ENCODE measurements at places on chromosomes 16 and 17.
A peak's percentile ranks its signal among the peaks of the same experiment; 100 is the strongest.

DNA sequence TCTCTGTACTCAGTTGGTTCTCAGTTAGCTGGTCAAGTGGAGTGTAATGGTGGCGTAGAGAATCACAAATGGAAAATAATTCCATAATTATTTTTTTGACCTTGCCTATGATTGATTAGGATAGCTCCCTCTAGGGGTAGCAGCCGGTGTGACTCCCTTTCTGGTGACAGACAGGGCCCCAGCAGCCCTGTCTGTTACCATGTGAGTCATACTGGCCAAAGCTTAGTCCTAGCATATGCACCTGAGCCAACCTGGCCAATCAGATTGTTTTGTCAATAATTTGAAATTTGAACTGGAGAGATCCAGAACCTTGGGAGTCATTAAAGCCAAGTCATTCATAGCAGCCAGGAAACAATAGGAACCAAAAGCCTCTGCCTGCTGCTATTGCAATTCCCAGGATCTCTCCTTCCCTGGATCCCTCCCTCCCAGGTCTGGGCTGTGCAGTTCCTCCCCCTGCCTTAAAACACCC is 5.6 kb downstream of the PNPO start:
- peak; percentile 68 for DNase-seq

DNA sequence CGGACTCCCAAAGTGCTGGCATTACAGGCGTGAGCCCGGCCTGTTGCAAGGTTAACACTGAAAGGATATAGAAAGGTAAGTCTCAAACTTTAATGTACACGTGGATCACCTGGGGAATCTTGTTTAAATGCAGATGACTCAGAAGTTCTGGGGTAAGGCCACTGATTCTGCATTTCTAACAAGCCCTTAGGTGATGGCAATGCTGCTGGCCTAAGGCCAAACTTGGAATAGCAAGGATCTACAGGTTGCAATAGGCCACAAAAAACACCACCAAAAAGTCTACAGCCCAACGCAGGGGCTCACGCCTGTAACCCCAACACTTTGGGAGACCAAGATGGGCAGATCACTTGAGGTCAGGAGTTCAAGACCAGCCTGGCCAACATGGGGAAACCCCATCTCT is 4.2 kb downstream of the CMTM4 start:
- no peak for DNase-seq

DNA sequence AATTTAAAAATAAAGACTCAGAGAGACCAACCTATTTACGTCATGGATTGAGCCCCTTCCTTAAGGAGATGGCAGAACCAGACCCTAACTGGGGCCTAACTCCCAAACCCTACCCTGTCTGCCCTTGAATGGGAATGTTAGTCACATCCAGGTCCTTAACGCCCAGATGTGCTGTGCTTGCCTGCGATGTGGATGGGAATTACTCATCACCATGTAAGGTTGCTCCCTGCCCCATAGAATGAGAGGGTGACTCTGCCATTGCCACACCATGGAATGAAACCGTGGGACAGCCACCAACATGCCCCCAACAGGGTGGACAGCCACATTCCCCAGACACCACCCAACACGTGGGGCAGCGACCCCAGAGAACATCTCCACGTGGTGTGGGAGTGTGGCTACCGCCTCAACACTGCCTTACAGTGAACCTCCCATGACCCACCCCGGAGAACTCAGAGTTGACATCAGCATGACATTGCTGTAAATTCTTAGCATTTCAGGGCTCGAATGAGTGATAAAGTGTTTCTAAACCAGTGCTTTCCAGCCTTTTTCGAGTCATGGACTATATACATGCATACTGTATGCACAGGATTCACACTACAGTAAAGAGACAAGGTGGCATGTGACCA is 31.8 kb downstream of the SCNN1B start:
- DNase-seq: no peak

- DNase-seq: no peak
Measured at GRCh38 chr17:66689221-66689620, 145.7 kb upstream of the CACNG5 start.

- no peak for DNase-seq
Measured at GRCh38 chr17:9116311-9116835, 95.1 kb downstream of the NTN1 start.

DNA sequence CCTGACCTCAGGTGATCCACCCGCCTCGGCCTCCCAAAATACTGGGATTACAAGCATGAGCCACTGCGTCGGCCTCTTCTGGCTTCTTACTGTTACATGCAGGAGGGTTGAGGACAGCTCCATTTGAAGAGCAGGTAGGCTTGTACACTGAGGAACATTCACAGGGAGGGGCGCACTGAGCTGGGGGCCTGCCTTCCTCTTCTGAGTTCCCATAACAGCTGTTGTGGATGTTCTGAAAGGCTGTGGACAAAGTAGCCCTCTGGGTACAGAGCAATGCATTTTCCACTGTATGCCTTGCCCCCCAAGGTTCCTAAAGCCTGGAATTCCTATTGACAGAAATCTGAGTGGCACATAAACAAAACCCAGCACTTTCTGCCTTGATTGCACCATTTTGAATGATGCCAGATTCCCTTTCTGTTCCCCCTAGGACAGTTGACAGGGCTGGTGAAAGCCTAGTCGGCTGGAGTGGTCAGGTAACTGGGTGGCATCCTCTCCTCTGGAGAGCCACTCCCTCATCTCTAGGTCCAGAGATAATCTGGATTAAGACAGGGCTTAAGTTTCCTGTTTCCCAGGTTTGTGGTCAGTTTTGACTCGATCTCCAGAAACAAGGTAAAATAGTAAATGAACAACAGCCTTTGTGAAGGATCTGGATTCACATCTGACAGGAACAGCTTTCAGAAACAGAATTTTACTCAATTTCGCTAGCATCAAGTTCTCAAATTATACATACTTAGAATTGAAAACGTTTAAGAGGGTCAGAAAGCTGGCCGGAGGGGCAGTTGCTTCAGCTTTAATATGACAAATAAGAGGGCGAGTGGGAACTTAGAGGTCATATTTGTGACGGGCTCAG is 1.3 kb upstream of the CDK5R1 start:
- no peak for DNase-seq

DNA sequence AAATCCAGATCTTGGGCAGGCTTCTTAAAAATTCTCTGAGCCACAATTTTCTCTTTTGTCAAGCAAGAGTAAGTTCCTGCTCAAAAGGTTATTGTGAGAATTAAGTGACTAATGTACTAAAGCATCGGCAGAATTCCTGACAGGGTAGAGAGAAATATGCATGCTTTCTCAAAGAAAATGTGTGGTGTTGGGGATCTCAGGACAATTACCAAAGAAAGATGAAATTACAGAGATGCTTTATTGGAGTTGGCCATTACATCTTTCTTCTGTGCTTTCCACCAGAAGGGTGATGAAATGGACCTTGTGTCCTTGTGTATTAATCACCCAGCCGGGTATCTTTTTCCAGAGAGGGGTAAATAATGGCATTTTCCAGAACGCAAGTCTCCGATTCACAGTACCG is 1.7 kb upstream of the USP43 start:
- DNase-seq: no peak

DNA sequence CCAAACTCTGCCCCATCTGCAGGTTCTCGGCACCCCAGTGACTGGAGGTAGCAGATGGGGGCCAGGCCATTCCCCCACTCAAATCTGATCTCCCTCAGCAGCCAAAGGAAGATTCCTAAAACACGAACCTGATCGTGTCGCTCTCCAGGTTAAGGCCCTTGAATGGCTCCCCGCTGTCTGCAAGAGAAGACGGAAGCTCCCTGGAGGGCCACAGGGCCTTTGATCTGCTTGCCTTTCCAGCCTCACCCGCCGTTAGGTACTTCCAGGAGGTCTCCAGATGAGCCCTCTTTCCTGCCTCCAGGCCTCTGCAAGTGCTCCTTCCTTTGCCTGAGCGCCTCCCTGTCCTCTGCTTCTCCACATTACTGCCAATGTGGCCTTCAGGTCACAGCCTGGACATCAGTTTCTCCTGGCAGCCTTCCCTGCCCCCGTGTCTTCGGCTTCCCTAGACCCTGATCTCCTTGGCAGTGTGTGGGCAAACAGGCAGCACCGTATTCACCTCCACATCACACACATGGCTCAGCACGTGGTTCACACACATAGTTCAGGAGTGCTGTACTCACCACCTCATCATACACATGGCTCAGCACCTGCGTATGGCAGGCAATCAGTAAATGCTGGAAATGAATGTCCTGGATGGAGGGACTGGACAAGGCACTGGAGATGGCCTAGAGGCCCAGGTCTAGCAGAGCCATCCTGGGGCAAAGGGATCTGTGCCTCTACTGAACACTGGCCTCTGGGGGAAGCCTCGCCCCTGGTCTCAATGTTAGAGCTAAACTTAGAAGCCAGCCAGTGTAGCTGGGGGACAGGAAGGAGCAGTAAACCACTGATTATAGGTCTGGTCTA is 26.4 kb upstream of the MRPS23 start:
- DNase-seq: no peak

- no peak for DNase-seq
Measured at GRCh38 chr16:48895142-48895541, 285.2 kb upstream of the N4BP1 start.

- DNase-seq: no peak
Measured at GRCh38 chr17:8162997-8163977, 539 bp upstream of the VAMP2 start.

DNA sequence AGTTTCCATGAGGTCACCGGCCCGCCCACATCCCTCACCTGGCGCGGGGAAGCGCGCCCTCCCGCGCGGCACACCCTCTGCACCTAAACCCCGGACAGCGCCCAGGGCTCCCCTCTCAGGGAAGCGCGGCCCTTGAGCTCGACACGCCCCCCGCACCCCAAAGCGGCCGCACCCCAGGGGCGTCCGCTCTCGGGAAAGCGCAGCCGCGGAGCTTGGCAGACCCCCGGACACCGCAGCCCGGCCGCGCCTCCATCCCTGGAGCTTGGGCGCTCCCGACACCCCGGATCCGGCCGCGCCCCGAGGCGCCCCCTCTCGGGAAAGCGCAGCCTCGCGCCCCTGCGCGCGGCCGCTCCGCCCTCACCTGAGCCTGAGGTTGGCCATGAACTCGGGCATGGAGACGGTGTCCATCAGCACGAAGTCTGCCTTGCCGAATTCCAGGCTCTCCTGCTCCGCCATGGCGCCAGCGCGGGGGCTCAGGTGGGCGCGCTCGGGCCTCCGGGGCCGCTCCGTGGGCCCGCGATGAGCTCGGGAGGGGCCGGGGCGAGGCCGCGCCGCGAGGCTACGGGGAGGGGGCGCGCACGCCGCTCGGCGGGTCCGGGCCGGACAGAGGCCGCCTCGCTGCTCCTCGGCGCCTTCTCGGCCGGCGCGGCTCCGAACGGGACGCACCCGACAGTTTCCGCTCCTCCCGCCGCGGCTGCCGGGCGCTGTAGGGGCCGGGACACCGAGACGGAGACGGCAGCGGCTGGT is at the start of gene MYO1D:
MYO1D (minus strand) TSS at position 708 of the 747 bp plus-strand sequence; CDS start at position 456, 252 bp downstream.
- DNase-seq: no peak

- DNase-seq: no peak
Measured at GRCh38 chr17:75764417-75764710, 628 bp downstream of the GALK1 start.

DNA sequence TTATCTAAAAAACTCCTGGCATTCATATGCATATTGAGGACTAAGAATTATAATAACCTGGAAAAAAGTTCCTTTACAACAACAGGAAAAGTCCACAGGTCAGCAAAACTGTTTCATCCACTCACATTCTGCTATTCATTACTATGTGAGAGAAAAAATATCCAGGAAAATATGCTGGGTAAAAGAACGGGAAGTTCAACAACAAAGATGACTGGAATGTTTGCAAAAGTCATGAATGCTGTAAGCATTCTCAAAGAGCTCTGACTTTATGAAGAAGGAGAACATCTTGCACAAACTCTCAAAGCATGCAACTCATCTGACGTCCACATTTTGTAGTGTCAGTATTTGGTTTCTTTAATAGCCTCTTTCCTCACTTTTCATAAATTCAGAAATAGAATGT is 56.9 kb upstream of the ALDH3A1 start:
- no peak for DNase-seq

DNA sequence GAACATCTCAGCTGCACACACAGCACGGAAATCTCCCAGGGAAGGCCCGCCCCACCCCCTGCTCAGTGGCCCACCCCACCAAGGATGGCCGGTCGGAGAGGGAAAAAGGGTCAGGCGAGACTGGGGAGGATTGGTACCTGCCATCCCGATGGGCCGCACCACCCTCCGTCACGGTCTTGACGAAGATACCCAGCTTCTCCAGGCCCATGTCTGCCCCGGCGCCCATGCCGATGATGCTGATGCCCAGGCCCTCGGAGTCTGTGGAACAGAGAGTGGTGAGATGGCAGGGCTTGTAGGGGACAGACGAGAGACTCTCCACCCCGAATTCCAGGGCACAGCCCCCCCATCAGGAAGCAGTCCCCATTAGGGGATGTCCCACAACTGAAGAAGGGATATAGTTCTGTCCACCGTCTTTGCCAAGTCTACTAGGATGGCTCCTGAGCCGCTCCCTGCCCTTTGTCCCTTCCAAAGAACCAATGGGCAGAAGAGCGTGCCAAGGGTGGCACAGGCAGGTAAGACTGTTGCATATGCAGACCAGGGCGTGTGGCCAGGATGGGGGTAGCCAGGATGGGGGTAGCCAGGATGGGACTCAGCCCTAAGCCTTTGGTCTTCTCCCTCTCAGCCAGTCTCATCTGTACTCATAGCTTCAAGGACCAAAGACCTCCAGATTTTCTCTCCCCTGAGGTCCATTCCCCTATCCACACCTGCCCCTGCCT is 6.9 kb downstream of the PPP1R9B start:
- no peak for DNase-seq

DNA sequence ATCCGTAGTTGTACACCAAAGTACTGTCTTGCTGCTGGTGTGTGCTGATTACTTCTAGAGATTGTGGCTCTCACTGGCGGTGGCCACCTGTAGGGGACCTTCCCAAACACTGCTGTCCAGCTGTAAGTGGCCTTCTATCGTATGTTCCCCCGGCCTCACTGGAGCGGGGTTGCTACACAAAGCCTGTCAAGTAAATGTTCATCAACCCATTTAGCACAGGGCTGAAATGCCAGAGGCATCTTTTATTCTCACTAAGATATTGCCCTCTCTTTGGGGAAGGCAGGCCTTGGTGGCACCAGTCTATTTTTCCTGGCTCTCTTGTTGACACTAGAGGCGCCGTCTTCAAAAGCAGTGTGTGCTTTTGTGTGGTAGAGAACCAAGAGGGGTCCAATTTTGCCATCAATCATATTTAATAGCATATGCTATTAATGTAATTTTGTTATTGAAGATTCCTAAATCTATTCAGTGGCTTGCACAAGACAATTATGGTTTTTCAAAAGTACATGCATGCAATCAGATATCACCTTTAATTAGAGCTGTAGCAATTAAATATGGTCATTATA is 514.4 kb upstream of the SALL1 start:
- DNase-seq: no peak

GRCh38 chr16:47732523-47733111 is 271.5 kb downstream of the PHKB start:
- DNase-seq: no peak

GRCh38 chr16:49986351-49987124 is 38.5 kb upstream of the CNEP1R1 start:
- no peak for DNase-seq

- no peak for DNase-seq
Measured at GRCh38 chr16:71796501-71797097, 12.0 kb downstream of the AP1G1 start.
